Left renal pelvis (tissue), 4 donors: ENCODE measurements at places on chromosomes 12 and 14. TPM values are rescaled to one million over a fixed set of nuclear protein-coding genes. Genes with fewer than 3 reads are reported as not detected.
A peak's percentile ranks its signal among the peaks of the same experiment; 100 is the strongest.

GRCh38 chr12:13534645-13535398, 338.3 kb downstream of the EMP1 start:
- peak; percentile 56 for DNase-seq

- DNase-seq = no peak
These were observed 92.4 kb downstream of the RPS6KA5 start for GRCh38 chr14:90968025-90968424.

CD163L1 gene
- 1.9 TPM for polyA plus RNA-seq

- DNase-seq = no peak
These were observed 50.9 kb upstream of the VASH1 start for GRCh38 chr14:76710056-76711010.

TAS2R8 gene
- polyA plus RNA-seq = not detected

DNA sequence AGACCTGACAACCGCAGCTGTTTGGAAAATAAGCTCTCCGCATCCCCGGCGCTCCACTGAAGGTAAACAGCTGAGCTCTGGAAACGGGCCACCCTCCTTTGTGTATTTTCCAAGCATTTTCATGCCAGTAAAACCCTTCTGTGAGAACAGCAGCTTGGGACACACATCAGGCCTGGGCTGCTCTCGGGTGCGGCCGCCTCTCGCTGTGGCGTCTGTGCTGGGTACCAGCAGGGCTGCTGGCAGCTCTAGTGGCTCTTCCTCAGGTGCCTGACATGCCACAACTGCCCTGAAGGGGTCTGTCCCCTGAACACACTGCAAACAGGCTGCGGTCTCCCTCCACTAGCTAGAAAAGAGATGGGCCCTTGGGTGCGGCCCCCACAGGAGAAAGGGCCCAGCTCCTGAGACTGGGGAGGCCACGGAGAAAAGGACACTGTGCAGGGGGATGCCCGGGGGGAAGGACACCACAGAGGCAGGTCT, 96.3 kb downstream of the ITPK1 start:
- no peak for DNase-seq

PAPLN gene
- polyA plus RNA-seq = 23.7 TPM

DNA sequence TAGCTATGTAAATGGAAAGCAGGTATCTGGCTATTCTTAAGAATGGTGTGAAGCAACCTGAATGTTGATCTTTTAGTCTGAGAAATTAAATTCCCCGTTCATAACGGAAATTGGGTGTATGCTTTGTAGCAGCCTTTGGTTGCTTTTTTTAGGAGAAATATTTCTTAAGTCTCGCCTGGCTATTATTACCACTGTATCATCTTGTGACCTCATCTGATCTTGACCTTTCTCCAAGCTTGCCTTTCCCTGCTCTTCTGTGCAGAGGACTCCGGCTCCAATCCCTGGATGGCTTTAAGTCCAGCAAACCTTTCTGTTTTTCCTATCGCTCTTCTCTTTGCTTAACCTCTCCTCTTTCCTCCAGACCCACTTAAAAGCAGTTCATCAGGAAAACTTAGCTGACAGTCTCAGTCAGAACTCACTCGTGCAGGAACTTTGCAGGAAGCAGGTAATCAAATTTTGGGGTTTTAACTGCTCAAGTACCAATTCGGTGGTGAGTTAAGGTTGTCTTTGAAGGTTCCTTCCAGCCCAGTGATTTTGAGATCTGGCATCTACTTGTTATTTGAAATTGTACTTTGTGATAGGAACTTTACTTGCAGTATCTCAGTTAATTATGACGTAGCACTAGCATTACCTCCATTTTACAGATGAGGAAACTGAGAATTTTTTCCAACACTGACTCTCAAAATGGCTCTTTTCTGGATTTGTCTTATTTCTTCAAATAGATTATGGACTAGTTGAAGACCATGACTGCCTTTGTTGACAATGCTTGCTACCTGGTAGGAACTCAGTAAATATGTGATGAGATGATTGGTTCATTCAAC, 14.1 kb downstream of the PPFIBP1 start:
- no peak for DNase-seq

DNA sequence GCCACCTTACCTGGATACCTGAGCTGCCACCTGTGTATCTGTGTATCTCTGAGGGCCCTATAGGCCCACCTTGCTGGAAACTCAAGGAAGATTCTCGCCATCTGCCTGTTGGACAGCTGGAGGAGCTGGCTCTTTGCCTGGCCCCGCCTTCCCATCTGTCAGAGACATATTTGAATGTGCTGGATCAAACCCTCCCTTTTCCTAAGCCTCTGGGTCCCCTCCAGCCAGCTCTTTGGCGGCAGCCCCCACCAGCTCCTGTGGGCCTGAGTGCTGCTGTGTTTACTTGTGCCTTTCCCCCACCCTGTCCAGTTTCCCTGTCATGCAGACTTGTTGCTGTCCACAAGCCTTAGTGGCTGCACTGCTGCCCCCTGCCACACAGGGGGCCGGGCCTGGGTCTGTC, 55.9 kb upstream of the SRSF5 start:
- no peak for DNase-seq

- no peak for DNase-seq
These were observed 585.4 kb downstream of the ALG10 start for GRCh38 chr12:34607520-34608195.

GRCh38 chr14:23942587-23942986, 11.0 kb upstream of the DHRS4 start:
- no peak for DNase-seq

- no peak for DNase-seq
These were observed 521.0 kb downstream of the FUT8 start for GRCh38 chr14:65933400-65934069.

DNA sequence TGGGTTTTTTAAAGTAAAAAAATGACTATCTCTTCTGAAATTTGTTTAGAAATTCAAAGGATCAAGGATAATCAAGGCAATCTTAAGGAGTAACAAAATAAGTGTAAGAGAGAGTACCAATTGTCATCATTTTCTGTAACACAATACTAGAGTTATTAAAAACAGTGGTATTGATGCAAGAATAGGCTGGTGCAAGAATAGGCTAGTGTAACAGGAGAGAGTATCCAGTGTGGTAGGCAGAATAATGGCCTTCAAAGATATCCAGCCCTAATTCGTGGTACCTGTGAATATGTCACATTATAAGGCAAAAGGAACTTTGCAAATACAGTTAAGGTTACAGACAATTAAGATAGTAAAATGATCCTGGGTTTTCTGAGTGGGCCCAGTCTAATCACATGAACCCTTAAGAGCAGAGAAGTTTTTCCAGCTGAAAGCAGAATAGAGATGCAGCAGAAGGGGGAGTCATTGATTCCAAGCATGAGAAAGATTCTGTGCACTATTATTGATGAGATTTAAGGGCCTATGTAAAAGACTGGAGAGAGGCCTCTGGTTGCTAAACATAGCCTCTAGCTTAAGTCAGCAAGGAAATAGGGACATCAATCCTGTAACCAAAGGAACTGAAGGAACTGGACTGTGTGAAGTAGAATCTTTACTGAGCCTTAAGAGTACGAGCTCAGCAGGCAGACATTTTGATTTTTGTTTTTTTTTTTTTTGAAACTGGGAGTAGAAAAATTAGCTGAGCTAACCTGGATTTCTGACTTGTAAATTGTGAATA, 134.1 kb downstream of the GPHN start:
- DNase-seq = no peak

DNA sequence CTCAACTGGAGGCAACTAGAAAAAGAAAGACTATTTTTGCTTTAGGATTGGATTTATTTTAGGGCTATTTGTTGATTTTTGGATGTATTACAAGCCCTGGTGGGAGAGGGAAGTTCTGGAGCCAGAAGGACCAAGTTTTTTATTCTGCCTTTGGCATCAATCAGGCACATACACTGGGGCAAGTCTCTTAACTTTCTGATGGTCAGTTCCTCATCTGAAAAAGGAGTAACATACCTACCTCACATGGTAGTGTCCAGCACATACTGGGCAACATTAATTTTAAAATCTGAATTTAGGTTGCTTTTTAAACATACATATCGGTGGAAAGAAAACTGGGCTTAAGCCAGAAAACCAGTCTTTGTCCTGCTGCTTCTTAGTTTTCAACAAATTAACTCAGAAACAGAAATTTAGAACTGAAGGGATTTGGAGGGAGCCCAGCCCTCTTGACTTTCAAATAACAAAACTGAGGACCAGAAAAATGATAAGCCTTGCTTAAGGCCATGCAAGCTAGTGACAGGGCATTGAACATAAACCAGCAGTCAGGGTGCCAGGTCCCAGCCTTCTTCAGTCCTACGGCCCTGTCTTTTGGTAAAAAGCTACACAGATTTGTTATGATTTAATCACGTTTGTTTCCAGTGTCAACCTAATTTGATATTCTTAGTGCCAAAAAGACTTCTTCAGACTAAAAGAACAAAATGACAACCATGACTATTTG, 90.2 kb upstream of the SLC38A2 start:
- no peak for DNase-seq

DNA sequence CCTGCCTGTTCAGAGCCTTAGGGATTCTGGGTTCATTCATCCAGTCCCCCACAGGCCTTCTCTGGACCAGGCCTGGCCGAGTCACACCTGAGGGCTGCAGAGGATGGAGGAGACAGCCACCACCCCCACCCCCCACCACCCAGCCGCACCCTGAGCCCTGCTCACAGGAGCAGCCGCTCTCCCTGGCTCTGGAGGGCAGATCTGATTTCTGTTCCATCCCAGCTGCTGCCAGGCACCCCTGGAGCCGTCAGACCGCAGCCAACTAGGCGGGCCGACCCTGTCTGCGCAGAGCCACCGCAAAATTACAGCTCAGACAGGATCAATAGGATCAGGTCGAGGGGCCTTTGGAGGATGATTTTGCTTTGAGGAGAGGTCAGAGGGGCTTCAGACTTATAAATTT, 154.6 kb upstream of the MYL2 start:
- no peak for DNase-seq

DNA sequence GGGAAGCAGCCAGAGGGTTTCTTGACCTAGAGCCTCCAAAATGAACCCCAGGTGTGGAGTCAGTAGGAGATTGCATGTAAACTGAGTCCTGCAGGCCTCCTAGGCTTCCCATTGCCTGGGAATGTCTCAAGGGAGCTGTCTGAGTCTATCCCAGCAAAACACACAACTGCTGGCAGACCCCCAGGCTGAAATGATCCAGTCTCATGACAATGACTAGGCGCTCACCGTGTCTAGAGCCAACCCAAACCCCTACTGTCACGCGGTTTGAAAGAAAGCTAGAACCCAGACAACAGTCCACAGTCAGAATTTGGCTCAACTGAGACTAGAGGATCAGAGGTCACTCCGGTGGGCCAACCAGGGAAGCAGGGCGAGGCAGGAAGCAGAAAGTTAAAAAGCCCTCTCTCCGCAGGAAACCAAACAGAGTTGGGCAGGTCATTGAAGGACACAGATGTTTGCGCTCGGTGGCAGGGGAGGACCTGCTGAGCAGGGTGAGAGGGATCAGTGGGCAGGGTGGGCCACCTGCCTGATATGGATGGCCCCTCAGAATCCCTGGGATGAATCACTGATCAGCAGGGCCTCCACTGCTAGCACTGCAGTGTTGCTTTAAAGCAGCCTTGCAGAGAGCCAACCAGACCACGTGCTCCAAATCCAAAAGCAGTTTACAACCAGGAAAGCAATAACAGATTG, 23.8 kb downstream of the ACTN1 start:
- no peak for DNase-seq

EXOC3L4 gene
- 5.3 TPM for polyA plus RNA-seq

DNA sequence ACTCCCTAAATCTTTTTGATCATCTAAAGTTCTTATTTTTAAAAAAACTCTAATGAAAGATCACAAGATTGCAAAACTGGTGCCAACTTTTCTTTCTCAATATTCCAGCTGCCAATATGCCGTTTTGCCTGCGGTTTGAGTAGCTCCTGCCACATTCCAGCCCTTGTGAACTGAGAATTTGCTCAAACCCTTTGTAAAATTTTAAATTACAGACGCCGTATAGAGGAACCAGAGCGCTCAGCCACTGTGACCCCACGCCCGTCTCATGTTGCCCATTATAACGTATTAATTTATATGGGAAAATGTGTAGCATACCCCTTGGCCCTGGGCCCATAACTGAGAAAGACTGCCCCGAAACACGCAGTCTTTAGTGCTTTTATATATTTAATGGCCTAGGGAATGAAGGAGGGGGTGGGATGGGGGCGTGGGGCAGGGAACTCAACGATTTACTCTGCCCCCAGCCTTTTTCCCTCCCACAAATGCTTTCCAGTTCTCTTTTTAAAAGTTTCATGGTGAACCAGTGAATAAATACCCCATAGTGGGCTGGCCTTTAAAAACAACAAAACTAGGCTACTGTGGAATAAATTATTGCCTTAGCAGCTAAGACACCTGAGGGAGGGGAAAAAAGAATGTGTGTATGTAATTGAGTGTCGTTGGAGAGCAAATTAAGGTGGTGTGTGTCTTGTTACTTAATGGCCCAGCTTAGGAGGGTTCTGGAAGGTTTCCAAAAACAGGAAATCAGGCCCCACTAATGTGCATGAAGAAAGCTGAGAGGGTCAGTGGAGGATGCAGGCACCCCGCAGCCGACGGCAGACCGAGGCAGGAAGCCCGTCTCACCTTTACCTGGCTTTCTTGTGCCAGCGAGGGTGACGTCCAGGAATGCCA, 45.7 kb upstream of the RFLNA start:
- DNase-seq = no peak

- no peak for DNase-seq
These were observed 9.7 kb downstream of the AQP6 start for GRCh38 chr12:49982246-49983087.

SYCP3 gene
- polyA plus RNA-seq = 1.4 TPM

KIF5A gene
- polyA plus RNA-seq = 1.1 TPM

DNA sequence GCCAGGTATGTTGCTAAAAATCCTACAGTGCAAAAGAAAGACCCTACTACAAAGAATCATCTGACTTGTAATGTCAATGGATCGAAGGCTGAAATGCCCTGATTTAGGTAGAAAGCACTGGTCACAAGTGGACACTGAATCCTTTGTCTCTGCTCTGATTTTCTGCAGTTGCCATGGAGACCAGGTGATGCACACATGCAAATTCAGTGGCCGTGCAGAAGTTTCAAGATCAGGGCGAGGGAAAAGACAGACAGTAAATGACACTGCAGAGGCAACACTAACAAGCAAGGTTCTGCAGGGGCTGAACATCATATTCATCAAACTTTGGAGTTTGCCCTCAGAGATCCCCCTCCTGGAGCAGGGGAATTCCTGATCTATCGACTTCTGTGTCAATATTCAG, 370.3 kb upstream of the TMEM132C start:
- no peak for DNase-seq

- no peak for DNase-seq
These were observed 7.3 kb downstream of the GPR84 start for GRCh38 chr12:54356951-54357356.

SOX5 gene
- 7.1 TPM for polyA plus RNA-seq

SLC4A8 gene
- 3.7 TPM for polyA plus RNA-seq

DNA sequence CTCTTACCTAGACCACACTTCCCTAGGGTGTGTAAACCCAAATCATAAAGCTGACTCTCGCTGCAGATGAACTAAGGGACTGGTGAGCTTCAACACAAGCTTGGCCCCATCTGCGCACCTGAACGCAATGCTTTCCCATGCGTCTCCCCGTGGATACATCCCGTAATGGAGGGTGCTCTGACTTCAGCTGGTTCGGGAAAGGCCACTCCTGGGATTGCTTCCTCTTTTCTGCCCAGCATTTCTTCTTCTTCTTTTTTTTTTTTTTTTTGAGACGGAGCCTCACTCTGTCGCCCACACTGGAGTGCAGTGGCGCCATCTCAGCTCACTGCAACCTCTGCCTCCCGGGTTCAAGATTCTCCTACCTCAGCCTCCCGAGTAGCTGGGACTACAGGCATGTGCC, 27.7 kb upstream of the ETFBKMT start:
- DNase-seq = no peak

- no peak for DNase-seq
These were observed 90.4 kb upstream of the DYNC1H1 start for GRCh38 chr14:101873991-101874390.

- DNase-seq = no peak
These were observed 207.2 kb downstream of the AACS start for GRCh38 chr12:125272383-125272933.

MED13L gene
- polyA plus RNA-seq = 86.3 TPM

CLEC6A gene
- 0.10 TPM for polyA plus RNA-seq

SOAT2 gene
- 1.3 TPM for polyA plus RNA-seq
